ENCODE measurements at places on chromosomes 6 and 20.

GRCh38 chr6:11023032-11023431 lies 21.1 kb downstream of the ELOVL2 start:
- DNase-seq = no peak

DNA sequence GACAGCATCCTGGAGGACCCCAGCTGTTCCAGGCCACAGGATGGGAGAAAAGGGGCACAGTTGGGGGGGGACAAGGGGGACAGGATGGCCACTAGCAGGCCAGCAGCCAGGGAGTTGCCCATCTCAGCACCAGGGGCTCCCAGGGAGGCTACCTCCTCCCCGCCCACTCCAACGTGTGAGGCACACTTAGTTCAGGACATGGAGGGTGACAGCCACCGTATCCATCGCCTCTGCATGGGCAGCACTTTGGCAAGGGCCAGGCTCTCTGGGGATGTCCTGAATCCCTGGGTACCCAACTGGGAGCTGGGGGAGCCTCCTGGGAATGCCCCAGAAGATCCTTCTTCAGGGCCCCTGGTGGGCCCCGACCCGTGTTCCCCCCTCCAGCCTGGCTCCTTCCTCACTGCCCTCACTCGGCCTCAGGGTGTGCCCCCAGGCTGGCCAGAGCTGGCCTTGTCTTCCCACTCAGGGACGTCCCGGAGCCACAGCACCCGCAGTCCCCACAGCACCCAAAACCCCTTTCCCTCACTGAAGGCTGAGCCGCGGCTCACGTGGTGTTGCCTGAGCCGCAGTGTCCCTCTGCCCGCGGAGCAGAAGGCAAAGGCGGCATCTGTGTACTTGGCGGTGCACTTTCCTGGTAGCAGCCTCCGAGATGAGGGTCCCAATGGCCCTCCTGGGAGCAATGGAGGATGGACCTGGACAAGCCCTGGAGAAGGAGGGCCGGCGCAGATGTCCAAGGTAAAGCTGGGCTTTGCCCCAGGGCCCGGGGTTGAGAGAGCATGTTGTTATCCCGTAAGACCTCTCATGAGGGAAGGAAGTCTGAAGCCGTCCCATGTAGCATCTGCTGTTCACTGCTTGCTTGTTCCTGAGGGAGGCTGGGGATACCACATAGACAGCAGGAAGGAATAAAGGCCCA lies 30.7 kb downstream of the ZNF831 start:
- DNase-seq = no peak

- DNase-seq = no peak
Observed at GRCh38 chr20:37688093-37688492, 5.7 kb upstream of the CTNNBL1 start.

DNA sequence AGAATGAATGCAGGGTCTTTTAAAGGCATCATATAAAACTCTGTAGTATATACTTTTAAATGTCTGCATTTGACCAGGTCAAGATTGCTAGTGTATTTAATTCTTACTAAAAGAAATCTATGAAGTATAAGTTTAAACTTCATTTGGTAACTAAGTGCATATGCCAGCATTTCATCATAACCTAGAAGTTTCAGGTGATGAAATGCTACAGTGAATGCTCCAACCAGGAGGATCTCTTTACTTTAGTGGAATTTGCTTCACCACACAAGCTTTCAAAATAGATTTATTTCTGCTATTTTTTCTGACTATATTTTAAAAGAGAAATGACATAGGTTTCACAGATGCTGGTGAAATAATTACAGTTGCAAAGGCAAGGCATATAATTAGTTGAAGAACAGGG lies 141.9 kb downstream of the HIVEP2 start:
- DNase-seq = no peak

DNA sequence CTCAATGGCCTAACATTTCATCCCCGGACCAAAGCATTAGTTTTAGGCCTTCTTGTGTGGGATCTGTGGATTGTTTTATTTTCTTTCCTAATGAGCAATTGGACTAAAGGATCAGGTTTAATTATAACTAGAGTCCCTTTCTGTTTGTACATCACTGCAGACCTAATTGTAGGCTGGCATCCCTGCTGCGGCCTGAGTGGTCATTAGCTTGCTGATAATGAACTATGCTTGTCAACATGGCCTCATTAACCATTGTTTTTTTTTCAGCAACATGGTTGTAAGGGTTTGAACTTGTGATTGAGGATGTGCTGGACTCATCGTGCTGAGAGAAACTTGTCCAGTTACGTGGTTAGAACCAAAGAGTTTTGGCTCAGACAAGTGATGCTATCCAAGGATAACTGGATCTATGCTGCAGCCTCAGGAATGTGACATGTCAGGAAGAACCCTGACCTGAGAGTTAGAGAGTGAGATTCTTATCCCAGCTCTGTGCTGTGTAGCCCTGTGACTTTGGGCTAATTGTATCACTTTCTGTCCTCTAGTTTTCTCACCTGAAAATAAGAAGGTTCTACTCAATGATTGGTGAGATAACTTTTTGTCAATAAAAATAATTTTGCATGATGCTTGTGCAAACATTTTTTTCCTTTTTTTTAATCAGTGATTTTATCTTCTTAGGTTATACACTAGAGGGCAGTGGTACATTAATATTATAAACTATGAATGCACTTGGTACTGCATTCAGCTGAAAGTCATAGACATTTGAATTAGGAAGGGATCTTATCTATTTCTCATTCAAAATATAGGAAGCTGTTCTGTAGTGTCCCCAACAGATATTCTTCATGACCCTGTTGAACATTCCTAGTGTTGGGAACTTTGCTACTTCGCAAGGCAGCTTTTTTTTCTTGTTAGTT lies 140.9 kb downstream of the RNF144B start:
- no peak for DNase-seq

GRCh38 chr6:106546691-106547414 lies 82.4 kb downstream of the RTN4IP1 start:
- DNase-seq = no peak

DNA sequence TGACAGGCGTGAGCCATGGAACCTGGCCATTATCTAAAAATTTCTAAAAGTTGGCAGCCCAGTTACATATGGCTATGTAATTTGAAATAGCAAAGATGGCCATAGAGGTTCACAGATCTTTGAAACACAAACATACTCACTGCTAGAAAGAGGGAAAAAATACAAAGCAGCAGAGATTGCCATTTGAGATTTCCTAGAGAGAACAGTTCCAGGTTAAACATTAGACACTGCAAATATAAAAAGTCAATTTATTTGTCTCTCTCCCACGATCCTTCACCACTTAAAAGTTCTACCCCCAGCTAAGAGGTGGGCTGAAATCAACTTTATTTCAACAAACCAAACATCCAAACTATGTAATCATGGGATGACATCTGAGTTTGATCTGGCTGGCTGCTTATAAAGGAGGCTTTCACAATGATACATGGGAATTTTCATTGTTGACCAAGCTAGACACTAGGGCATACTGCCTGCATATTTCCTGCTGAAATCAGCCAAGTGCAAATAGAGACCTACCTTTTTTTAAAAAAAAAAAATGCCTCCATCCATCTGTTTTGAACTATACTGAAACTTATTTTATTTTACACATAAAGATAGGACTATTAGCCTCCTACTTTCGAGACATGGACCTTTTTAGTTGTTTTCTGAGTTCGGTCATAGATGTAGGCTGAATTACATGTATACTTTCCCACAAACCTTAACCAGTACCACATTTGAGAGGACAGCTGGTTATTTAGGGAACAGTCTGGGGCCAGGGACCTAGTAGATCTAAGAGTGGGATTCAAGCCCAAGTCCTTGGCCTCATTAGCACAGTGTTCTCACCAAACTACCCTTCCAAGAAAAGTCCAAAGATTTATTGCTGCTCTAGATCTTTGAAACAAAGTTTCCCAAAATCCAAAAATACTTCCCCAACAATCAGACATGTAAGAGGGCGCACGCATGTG lies 16.6 kb downstream of the DCDC2 start:
- DNase-seq = no peak

- no peak for DNase-seq
Observed at GRCh38 chr20:45405571-45406259, 2.4 kb upstream of the DBNDD2 start.

DNA sequence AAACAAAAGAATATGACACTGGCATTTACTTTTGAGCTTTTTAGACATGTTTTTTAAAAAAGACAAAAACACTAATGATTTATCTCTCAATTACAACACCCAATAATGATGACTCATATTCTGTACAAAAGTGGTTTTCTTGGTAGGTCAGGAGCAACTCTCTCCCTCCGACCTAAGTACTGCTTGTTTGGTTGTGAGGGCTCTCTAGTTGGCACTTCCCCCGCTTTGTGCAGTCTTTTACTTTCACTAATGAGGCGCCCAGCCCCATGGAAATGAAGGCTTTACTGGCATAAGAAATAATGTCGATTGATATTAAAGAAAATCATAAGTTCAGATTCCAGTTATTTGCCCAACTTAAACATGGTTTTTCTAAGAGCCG lies 1.3 kb downstream of the KPNA5 start:
- DNase-seq = no peak

DNA sequence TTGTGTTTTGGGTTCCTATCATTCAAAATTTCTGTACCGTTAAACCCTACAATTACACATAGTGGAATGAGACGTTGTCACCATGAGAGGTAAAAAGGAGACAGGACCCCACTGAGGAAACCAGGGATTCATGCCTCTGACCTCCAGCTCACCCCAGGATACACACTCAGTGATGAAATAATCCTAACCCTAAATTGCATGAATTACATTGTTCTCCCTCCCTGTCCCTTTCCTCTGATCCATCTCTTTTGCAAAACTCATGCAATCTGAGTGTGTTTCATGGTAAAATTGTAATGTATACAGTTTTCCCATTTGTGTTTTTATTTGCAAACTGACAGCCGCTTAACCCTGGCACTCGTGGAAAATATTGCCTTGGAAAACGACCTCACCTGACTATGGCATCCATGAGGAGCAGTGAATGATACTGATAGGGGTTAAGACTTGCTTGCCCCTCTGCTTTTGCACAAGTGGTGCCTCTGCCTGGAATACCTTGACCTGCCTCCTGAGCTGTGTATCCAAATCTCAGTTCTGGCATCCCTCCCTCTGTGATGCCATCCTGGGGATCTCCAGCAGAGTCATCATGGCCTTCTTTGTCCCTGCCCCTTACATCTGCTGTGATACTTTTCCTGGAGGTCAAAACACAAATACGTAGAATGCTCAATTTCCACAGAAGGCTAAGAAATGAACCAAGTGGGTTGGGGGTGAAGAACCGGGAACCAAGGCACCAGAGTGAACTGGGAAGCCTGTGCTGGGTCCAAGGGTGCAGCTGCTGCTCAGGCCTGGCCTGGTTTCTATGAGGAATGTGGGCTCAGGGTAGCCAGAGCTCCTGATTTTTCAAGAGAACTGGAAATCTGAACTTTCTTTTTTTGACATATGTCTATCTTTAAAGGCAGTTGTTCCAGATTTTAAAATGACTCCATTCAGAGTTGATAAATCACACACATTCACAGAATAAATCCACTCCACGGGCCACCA lies 211.6 kb upstream of the ZNF217 start:
- no peak for DNase-seq

GRCh38 chr6:24981386-24981760 lies 45.6 kb upstream of the RIPOR2 start:
- DNase-seq = no peak

GRCh38 chr6:100167585-100167984 lies 173.6 kb upstream of the MCHR2 start:
- DNase-seq = no peak

GRCh38 chr6:131998255-131998982 lies 47.2 kb upstream of the CCN2 start:
- DNase-seq = no peak

GRCh38 chr6:21138336-21139069 lies 455.0 kb upstream of the SOX4 start:
- no peak for DNase-seq

DNA sequence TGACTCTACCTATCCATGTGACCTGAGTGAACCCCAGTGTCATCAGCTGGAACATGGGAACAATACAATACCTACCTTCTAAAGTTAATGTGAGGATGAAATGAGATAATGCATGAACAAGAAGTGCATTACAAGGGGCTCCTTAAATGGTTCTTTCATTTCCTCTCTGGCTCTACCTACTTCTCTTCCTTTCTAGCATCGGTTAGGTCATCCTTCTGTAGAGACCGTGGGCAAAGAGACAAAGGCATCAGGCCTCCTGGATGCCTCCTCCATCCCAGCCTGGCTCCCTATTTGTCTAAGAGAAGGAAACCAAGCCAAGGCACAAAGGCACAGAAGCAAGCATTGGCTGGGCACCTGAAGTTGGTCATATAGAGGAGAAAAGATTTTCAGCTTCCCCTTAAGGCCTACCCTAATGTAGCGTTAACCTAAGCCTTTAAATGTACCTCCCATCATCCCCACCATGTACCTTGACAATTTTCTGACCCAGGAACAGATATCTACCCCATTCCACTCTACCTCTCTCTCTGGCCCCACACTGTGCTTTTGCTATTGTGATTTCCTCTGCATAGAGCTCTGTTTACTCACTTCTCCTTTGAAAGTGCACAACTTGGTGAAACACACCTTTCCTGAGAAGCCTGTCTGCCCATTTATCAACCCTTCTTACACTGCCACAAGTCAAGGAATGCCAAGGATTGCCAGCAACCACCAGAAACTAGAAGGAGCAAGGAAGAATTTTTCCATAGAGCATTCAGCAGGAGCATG lies 86.6 kb downstream of the GCLC start:
- DNase-seq = no peak

- DNase-seq = no peak
Observed at GRCh38 chr6:63389191-63389844, 69.5 kb upstream of the LGSN start.

DNA sequence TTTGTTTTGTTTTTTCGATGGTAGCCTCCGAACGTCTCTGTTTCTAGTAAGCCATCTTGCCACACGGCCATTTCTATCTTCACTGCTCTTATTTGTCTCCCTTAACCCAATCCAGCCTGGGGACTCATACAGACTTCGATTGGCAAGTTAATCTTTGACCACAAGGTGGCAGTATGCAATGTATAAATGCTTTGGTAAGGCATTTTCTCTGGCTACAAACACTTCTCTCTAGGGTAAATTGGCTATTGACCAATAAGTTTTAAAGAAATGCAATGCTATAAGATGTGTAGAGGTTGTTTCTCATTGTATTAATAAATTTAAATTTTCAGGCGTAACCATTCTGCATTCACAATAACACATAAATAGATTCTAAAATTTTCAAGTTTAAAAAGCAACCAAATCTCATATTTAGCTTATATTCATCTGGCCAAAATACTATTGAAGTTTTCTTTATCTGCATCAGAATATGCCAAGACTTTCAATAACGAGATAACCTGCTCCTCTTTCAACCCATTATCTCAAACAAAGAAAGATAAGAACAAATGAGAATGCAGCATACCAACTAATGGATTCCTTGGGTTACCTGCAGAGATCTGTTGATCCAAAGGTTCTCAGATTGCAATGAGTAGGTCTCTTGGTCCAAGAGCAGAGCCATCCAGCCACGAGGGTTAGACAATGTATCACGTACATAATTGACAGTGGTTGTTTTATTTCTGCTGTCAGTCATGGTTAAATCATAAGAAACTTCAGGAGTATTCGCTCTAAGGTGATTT lies 231.9 kb downstream of the PKHD1 start:
- DNase-seq = no peak

- no peak for DNase-seq
Observed at GRCh38 chr6:46961711-46962110, 40.0 kb upstream of the ADGRF5 start.

GRCh38 chr6:92507552-92507951 lies 911.8 kb downstream of the EPHA7 start:
- DNase-seq = no peak

Measured in left hindlimb (tissue), 1 donor.